Stimulated activated CD4-positive, alpha-beta T cell treated with anti-CD3 and anti-CD28 coated beads, Interleukin-2, amount 100 ng/mL, for 24 hours (primary cell): ENCODE measurements at places on chromosomes 13 and 19.

DNA sequence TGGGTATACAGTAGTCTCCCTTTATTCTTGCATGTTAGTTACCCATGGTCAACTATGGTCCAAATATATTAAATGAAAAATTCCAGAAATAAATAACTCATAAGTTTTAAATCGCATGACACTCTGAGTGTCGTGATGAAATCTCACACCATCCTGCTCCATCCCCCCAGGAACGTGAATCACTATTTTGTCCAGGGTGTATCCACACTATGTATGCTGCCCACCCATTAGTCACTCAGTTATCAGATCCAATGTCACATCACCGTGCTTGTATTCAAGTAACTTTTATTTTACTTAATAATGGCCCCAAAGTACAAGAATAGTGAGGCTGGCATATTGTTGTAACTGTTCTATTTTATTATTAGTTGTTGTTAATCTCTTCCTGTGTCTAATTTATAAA lies 115.8 kb upstream of the SERP2 start:
- no peak for DNase-seq

DNA sequence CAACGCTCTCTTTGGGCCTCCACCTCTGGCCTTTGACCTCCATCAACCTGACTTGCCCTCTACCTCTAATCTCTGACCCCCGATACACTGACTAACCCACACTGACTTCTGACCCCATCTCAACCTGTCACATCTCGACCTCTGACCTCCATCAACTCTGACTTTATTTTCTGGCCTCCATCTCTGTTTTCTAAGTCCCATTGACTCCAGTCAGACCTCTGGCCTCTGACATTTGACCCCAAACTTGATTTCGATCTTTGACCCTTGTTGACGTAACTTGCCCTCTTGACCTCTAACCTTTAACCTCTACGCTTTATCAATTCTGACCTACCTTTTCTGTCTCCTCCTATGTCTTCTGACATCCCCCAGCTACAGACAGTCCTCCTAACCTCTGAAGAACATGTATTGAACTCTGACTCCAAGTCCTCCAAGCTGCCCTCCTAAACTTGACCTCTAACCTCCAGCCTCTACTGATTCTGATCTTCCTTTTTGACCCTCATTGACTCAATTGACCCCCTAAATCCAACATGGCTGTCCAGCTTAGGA lies 780 bp downstream of the ACP4 start:
- no peak for DNase-seq

DNA sequence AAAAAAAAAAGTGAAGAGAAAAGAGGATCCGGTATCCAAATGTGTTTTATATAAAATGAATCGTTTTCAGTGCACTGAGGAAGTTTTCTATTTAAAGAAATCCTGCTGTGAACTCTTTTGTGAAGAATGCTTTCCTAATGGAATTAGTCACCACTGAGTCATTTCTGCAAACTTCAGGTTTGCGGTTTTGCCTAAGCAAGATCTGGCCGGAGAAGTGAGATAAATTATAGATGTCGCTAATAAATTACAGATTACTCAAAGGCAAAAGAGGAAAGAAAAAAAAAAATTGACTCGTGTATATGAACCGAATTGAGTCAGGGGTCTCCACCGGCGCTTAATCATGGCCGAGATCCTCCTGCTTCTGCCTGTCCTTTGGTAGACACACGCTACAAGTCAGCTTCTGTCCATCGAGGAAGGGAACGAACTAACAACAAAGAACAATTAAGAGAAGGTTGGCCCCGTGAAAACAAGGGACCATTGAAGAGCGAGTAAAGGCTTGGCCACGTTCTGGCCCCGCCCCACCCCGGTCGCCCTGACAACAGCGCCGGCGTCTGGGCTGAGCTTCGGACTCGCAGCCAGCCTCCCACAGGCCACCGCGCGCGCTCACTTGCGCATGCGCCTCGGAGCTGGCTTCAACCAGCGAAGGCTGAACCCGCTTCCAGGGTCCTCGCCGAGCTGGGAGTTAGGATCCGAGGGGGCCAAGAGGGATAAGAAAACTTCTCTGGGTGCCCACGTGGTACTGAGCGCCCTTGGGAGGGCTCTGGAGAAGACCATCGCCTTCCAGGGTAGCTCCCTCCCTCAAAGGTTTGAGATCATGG lies 33.0 kb upstream of the MRI1 start:
- DNase-seq, result peak; percentile 94

- peak; percentile 79 for DNase-seq
These were observed 1.0 kb upstream of the GTF2F1 start for GRCh38 chr19:6393983-6394412.

DNA sequence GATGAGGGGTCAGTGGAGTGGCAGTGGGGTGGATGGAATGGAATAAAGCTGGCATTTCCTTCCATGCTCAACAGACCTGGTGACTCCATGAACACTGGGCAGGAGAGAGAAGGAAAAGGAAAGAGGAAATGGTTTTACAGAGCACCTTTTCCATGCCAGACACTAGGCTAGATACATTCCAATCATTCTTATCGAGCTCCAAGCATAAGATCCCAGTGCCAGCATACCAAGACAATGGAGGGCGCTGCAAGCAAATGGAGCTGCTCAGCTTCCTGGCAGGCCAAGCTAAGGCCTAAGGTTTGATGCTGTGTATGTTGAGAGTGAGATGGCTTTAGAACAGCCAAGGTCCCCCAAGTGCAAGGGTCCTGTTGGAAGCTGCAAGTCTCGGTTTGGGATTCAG lies 113.2 kb downstream of the HSPH1 start:
- no peak for DNase-seq

DNA sequence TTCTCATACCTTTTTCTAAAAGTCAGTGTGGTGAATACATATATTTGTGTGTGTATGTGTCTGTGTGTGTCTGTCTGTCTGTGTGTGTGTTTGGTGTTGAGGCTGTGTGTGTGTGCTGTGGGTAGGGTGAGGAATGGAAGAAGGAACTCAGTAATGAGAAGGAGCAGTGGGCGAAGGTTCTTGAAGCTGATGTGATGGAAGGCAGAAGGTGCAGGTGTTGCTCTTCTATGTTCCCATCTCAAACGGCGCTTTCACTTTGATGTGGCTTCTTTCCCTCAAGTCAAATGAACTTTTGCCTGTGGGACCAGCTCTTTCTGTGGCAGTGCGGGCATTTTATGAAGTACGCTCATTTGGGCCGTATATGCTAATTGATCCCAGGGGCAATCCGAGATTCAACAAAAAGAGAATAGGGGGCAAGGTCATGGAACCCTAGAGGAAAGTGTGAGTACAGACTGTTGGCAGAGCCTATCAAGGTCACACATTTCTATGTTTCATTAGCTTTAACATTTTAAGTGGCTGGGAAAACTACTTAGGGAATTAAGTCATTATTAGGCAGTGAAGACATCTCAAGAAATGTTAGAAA lies 15.2 kb downstream of the BIVM start:
- no peak for DNase-seq

DNA sequence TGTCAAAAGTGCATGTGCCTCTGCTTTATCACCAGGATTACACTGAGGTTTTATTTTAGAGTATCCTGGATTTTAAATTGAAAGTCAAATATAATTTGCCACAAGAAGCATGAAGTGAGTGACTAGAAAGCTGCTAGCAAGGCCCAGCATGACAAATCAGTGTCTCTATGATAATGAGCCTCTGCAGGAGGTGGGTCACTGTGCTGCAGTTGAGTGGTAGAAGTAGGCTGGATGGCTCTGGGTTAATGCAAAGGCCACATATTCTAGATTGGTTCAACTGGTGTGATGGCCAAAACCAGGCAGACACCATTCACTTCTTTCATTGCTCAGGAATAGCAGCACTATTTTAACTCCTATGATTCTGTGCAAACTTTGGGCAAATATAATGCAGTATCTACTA lies 491.5 kb downstream of the OLFM4 start:
- no peak for DNase-seq

DNA sequence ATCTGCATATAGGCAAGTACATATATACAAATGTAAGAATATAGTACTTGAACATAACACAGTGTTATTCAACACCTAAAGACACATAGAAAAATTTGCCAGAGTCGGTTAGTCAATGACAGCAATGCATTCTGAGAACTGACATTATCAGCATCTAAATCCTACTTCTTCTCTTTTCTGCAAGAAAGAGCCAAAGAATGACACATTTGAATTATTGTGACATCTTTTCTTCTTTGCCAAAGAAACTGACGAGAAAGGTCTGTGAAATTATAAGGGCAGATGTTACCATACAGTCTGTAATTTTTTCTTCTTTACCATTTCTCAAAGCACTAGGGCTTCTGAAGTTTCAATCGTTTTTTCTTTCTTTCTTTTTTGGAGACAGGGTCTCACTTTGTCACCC lies 350.9 kb upstream of the NBEA start:
- DNase-seq, result no peak

DNA sequence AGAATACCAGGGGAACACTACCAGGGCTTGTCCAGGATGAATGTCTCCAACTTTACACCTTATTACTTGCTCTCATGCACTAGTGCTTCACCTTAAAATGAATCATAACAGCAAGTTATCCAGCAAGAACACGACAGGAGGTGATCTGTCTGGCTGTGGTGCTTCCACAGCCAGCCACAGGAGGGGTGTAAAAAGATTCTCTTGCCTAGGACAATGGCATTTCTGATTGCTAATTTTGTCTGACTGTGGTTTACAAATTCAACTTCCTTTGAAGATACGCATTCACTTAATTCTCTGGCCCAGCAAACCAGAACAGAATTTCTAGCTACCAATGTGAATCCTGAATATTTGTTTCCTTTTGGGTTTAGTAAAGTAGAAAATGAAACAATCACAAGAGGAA lies 23.1 kb upstream of the COG3 start:
- no peak for DNase-seq

GRCh38 chr13:101915755-101916107 lies 463.3 kb downstream of the ITGBL1 start:
- no peak for DNase-seq

DNA sequence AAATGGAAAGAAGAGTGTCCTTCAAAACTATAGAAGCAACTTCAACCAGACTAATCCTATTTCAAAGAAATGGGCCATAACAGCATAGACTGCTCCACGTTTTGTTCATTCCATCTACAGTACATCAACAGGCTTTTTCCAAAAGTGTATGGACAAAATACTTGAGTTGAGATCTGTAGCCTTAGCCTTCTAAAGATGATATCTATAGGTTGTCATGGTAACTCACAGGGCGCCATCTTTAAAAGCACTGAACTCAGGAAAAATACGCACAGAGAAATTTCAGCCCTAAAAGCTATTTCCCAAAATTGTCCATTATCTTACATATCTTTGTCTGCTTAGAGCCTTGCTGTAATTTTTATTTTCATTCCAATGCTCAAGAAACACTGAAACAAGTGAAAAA lies 439.4 kb upstream of the NBEA start:
- no peak for DNase-seq

DNA sequence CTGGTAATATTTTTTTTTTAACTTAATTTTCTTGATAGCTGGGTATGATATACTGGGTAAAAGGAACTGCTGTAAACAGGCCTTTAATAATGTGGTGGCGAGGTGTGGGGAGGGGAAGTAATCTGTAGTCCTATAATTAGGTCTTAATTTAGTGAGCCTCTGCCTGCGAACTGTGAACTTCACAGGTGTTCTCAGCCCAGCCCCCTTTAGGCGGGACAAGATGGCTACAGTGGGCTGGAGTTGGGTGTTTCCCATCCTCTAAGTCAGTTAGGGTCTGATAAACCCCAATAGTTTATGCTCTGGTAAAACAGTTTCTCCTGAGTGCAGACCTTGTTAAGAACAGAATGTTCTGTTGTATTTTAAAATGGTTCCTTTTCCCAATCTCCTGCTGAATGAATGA lies 97.6 kb upstream of the SERP2 start:
- no peak for DNase-seq

DNA sequence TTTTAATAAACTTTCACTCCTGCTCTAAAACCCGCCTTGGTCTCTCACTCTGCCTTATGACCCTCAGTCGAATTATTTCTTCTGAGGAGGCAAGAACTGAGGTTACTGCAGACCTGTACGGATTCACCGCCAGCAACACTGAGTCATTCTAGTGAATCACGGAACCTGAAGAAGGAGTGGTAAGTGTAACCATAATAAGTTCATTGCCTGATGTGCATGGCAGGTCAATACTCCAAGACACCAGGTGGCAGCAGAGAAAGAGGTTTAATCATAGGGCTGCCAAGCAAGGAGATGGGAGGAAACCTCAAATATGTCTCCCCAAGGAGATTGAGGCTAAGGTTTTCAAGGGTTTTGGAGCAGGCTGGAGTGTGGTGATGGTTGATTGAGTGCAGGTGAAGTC lies 204.3 kb upstream of the IPO5 start:
- DNase-seq, result no peak

DNA sequence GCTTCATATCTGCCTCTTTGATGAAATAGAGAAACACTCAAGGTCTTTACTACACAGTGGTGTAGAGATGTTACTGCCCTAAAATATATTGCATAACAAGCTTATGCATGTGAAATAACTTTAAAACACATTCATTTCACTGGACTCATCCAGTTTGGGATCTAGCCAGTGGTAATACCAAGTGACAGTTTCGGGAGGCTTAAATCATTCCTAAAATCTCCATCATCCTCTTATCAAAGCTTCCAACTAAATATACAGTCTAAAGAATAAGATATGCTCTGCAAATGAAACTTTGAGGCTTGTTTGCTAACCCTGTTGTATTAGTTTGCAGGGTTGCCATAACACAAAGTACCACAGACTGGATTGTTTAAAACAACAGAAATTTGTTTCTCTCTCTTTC lies 52.8 kb downstream of the THSD1 start:
- no peak for DNase-seq

DNA sequence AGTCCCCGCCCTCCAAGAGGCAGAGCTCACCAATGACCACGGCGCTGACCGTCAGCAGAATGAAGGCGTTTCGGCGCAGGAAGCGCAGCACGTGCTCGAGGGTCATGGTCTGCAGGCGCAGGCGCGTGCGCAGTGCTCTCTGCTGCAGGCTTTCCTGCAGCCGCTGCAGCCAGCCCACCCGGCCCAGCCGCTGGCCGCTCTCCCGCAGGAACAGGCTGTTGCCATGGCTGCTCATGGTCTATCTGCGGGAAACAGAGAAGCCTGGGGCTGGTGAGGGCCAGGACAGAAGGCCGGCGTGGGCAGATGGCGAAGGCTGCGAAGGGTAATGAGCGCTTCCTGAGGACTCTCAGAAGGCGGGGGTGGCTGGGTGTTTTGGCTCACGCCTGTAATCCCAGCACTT lies 7.0 kb downstream of the SLC1A6 start:
- DNase-seq, result no peak

DNA sequence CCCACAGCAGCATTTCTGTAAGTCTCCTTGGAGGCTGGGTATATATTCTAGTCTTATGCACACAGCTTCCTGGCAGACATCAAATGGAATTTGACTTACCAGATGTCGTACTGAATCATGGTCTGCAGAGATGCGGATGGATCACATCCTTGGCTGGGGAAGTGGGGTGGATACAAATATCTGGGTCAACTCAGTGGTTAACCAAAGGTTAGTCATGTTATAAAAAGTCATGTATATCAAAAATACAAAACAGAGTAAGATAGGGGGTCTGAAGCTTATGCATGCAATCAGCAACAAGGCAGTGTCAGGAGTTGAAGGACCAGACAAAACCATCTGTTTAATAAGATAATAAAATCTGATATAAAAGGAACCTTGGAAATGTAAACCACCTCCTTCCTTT lies 61.9 kb downstream of the WASF3 start:
- DNase-seq, result no peak
